ENCODE measurements at places on chromosomes 2 and 18.

DNA sequence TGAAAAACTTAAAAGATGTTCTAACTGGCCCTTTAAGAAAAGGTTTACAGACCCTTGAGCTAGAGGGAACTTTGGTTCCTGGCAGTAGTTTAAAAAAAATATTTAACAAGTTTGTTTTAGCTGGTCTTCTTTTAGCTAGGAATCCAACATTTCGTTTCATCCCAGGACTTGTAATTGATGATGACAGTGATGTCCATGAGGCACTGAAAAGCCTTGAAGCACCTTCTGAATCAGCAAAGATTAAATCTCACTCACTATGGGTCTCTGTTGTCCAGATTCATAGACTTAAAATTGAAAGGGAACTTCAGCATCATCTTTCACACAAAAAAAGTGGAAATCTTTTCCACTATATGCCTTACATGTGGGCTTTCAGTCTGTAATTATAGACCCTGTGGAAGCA is 102.9 kb upstream of the ETAA1 start:
- no peak for DNase-seq

- no peak for DNase-seq
Observed at GRCh38 chr18:10863026-10863425, 286.3 kb downstream of the PIEZO2 start.

GRCh38 chr2:5164776-5165525 is 527.2 kb upstream of the SOX11 start:
- DNase-seq: no peak

DNA sequence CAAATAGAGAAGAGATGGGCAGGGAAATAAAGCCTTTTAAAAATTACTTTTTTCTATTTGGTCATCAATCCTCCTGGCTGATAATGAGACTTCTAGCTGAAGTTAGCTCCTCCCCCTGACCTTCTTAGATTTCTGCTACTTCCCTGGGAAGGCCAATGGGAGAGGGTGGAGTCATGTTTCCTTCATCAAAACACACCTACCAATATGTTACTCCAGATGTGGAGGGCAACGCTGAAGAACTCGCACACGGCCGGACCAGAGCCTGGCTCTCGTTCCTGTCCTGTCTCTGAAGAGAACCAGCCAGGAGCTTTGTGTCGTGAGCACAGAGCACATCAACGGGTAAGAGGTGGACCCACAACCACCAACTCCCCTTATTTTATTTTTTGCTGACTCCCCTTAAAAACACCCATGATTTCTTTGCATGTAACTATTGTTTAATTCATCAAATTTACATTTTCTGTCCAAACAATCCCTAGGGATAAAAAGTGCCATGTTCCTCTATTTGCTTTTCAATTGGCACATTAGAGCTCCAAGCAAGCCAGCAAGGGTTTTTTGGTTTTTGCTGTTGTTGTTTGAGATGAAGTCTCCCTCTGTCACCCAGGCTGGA is 94.9 kb downstream of the ADD2 start:
- DNase-seq: no peak

GRCh38 chr2:35246702-35247101 is 1108.9 kb upstream of the CRIM1 start:
- DNase-seq: no peak

DNA sequence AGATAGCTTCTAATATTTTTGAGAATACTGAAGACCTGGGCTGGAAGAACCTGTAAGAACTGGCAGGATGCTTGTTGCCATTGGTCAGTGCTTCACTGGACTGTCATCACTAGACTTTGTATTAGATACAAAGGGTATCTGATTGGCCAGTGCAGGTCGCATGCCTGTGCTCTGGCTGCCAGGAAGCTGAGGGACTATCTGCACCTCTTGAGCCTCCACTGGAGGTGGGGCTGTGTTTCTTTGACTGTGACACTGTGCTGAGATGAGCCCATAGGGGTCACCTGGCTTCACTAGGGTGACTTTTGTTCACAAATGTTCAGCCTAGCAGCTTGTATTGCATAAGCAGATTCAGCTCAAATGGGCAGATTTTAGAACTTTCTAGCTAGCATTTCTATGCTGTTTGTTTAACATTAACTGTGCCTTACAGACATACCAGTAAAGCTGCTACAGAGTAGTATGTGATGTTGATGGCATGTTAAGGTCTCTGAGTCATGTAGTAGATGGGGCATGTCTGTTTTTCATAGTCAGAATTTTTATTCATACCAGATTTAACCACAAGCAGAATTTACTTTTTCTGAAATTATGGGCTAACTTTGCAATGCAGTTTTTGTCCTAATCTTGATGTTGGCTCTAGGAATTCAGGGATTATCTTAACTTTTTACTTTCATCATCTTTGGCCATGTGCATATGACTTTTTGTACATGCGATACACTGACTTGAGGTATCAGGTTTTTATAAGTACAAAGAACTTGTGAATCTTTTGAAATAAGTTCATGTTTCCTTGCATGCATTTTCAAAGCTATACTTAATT is 56.1 kb downstream of the RHBDD1 start:
- no peak for DNase-seq

GRCh38 chr2:163348857-163349380 is 386.9 kb downstream of the FIGN start:
- no peak for DNase-seq

DNA sequence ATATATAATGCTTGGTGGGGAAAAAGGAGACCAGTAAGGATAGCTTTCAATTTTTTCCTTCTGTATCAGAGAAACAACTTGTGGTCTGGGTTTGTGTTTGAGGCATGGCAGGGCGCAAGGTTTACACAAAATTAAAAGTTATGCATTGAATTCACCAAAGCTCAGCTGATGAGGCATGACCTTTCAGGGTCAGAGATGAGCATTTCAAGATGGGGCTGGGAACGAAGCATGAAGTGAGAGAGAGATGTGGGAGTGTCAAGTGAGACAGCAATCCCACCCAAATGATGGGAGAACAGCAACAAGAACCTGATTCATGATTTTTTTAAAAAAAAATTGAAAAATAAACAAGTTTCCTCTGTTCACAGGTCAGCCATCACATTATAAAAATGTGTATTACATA is 4.9 kb downstream of the GPR55 start:
- DNase-seq: no peak

GRCh38 chr2:23556929-23557328 is 171.9 kb downstream of the KLHL29 start:
- no peak for DNase-seq

DNA sequence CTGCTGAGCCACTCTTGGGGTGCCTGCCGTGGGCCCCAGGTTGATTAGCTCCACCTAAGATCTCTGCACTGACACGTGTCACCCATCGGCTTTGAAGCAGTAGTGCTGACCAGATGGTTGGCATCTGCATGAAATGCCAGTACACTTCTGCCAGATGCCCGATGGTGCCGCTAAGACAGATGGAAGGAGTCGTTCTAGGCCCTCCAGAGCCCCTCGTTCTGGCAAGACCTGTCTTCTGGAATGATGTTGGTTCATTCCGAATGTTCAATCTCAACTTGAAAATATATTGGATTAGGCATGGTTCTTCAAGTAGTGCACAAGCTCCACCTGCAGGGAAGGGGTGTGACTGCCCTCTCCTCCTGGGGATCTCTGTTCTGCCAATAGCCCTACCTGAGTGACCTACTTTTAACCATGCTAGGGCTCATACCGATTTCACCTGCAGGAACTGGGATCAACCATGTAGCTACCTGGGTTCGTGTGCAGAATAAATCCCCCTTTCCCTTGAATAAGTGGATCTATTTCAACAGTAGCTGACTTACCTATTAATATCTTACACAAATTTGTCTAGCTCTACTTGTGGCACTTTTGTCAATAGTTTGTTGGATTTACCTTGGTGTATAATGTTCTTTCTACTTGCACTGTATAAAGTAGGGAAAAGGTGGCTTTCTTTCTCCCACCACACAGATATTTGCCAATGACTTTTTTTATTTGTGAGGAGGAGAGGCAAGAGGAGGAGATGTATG is 342.6 kb downstream of the CTNNA2 start:
- DNase-seq: no peak

- DNase-seq: no peak
Observed at GRCh38 chr2:230267059-230267458, 41.5 kb downstream of the SP140 start.

- DNase-seq: no peak
Observed at GRCh38 chr2:130389783-130390182, 33.9 kb downstream of the PTPN18 start.

- no peak for DNase-seq
Observed at GRCh38 chr18:31104444-31104843, 2.2 kb upstream of the DSC2 start.

GRCh38 chr2:237217995-237218616 is 132.4 kb downstream of the COPS8 start:
- no peak for DNase-seq

- DNase-seq: no peak
Observed at GRCh38 chr18:79965119-79965902, 868 bp downstream of the HSBP1L1 start.

- DNase-seq: no peak
Observed at GRCh38 chr2:119486886-119487285, 37.4 kb downstream of the SCTR start.

- DNase-seq: no peak
Observed at GRCh38 chr2:122519366-122519765, 763.9 kb downstream of the TSN start.

- no peak for DNase-seq
Observed at GRCh38 chr18:37156330-37156942, 327.5 kb downstream of the KIAA1328 start.

DNA sequence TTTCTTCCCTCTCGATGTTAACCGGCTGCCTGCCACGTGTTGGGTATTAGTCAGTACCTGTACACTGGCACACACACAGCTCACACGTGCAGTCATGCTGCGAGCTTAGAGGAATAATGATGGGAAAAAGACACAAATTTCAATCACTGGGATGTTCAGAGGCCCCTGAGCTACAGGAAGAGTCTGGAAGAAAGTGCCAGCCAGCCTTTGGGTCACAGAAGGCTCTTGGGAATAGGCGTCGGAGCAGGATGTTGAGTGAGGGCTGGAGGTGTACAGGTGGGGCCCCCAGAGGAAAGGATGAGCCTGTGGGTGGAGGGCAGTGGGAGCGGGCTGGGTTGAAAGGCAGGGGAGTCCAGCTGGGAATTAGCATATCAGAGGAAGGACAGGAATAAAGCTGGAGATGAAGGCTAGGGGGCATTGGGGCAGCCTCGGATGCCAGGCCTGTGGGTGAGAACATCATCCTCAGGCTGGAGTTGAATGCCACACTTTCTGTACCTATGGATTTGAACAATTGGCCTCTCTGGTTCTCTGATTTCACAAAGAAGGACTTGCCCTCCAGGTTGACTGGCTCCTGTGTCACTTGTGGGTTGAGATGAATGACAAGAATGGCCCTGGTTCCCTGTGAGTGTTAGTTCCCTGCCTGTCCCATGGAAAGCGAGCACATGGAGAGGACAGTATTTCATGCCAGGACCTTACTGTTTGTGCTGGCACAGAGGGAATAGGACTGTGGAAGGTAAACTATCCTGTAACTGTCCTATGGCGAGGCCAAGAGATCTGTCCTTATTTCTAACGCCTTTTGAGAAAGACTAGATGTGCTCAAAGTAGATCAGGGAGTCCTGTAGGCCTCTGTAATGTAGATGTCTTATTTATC is 40.6 kb downstream of the GREB1 start:
- no peak for DNase-seq

GRCh38 chr2:7280790-7281189 is 363.6 kb downstream of the RNF144A start:
- DNase-seq: no peak

GRCh38 chr18:79320216-79320850 is 75.4 kb upstream of the NFATC1 start:
- DNase-seq: no peak

GRCh38 chr2:136323195-136323594 is 205.2 kb upstream of the CXCR4 start:
- no peak for DNase-seq

- DNase-seq: no peak
Observed at GRCh38 chr18:11871501-11871900, 20.3 kb downstream of the CHMP1B start.

- no peak for DNase-seq
Observed at GRCh38 chr2:98348066-98348561, 1.9 kb downstream of the CNGA3 start.

- no peak for DNase-seq
Observed at GRCh38 chr2:4618630-4619228, 915.4 kb downstream of the DCDC2C start.

DNA sequence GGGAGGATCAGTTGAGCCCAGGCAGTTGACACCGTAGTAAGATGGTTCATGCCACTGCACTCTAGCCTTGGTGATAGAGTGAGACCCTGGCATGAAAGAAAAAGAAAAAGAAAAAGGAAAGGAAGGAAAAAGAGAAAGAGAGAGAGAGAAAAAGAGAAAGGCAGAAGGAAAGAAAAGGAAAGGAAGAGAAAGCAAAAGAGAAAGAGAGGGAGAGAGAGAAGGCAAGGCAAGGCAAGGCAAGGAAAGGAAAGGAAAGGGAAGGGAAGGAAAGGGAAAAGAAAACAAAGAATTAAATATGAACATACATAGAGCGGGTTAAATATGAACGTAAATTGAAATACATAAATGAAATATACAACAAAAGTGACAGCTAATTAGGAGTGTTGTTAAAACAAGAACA is 167.5 kb upstream of the SETBP1 start:
- DNase-seq: no peak

GRCh38 chr2:37686792-37687526 is 15.5 kb upstream of the CDC42EP3 start:
- DNase-seq: no peak

DNA sequence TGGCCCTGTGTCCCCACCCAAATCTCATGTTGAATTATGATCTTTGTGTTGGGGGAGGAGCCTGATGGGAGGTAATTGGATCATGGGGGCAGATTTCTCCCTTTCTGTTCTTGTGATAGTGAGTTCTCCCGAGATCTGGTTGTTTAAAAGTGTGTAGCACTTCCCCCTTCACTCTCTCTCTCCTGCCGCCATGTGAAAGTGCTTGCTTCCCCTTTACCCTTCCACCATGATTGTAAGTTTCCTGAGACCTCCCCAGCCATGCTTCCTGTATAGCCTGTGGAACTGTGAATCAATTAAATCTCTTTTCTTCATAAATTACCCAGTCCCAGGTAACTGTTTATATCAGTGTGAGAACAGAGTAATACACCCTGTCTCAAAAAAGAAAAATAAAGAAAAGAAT is 25.5 kb downstream of the LRRFIP1 start:
- no peak for DNase-seq

GRCh38 chr2:39128919-39129391 is 8.1 kb upstream of the SOS1 start:
- no peak for DNase-seq

DNA sequence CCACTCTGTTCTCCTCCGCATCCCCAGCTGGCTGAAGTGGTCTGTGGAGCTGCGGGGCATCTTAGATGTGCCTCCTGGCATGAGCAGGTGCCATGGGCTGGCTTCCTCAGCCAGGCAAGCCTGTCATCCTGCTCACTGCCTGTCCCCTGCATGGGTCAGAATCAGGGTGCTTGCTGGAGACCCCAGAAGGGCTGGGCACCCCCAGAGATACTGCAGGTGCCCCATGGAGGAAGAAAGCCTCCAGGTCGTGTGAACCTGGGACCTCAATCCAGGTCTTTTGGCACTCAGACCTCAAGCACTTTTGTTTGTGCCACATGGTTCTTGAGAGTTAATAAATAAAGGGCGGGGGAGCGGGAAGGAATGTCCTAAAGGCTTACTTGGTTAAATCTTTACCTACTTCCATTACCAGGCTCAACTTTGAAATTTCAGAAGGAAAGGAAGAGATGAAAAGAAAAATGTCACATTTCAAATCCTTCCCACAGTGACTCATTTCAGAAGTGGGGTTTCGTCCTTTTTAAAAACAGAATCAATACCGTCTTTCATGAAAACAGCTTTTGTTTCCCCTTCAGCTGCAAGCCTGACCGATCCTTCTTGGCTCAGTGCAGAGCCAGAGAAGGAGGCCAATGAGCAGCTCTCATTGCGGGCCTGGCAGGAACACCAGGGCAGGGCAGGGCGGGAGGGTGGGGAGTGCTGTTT is 69.9 kb downstream of the RHOB start:
- no peak for DNase-seq

- DNase-seq: no peak
Observed at GRCh38 chr2:64667535-64667934, 13.8 kb upstream of the SERTAD2 start.
